ENCODE measurements at places on chromosomes 2 and 18.
A peak's percentile ranks its signal among the peaks of the same experiment; 100 is the strongest.

DNA sequence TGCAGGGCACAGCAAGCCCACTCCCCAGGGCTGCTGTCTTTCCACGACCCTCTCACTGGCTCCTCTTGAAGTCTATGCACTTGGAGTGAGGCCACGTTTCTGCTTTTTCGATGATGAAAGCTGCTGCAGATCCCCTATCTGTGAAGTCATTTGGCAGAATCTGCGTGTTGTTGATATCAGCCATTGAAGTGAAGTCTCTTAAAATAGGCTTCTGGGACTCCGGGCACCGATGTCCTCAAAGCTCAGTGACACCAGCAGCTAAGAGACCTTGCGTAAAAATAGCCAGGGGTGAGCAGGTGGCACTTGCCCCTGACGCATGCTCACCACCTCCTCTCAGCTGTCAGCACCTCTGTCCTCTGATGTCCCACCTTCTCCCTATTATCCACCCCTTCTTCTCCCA lies 89.4 kb upstream of the FHL2 start:
- no peak for DNase-seq

GRCh38 chr18:63511285-63511684 lies 30.9 kb upstream of the SERPINB12 start:
- no peak for DNase-seq

DNA sequence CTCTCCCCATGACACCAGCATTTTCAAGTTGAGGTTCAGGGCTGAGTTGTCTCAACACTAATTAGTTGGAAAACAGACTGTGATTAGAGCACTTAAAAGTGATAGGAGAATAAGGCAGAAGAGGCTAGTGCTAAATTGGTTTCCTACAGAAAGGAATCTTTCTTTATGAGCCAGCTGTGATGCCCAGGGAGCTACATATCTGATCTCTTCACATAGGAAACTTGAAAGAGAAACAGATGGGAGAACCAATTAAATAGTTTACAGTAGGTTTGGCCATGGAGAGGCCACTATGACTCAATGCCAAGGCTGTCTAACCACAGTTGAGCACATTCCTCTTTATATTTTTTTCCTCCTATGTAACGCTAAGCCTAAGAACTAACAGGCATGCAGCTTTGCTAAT lies 418.3 kb upstream of the CYRIA start:
- no peak for DNase-seq

DNA sequence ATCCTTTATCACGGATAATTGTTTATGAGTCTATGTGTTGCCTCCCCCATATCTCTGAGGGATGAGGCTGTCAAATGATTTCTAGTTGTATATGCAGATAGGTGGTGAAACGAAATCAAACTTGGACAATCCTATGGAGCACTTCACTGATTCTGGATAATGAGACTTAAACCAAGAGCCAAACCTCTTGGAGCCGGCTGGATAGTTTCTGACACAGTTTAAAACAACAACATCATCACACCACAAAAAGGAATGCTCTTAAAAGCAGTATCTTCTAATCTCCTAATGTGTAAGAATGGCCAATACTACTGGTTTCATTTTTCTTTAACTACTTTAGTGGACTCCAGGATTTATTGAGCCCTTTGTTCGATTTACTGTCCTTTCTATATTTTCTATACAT lies 36.5 kb downstream of the SPHKAP start:
- DNase-seq, result no peak

- DNase-seq, result no peak
Measured at GRCh38 chr2:176247859-176248258, 21.4 kb upstream of the MTX2 start.

DNA sequence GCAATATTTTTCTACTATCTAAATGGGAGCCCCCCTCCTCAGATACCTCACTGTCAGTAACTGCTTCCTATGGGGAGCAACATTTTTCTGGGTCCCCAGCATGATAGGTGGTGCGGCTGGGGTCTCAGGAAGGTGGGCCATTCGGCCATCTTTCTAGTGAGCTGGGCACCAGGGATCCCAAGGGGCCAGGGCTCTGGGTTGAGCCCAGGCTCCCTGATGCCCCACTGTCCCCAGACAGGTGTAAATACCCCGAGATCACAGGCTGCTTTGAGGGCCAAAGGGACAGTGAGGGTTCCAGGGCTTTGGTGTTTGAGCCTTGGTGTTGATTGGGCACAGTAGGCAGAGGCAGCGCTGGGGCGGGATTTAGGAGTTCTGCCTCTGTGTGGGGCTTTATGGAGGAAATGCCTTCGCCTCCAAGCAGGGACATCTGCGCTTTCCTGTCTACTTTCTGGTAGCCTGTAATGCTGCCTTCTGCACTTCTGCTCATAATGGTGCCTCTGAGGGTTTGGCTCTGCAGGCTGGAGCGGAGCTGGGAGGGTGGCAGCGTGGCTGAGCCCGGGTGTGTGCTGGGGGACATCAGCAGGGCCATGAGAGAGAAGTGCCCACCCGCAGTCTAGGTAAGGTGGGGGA lies 5.3 kb downstream of the ITM2C start:
- DNase-seq, result no peak

- peak; percentile 76 for DNase-seq
Measured at GRCh38 chr2:46942143-46942526, 26.5 kb upstream of the MCFD2 start.

GRCh38 chr2:45283764-45284620 lies 274.7 kb upstream of the SIX2 start:
- DNase-seq, result no peak

- DNase-seq, result no peak
Measured at GRCh38 chr2:127012215-127012614, 94.7 kb downstream of the BIN1 start.

- no peak for DNase-seq
Measured at GRCh38 chr2:224847381-224847780, 131.2 kb upstream of the CCDC195 start.

GRCh38 chr2:25905126-25905525 lies 26.8 kb upstream of the ASXL2 start:
- DNase-seq, result no peak

DNA sequence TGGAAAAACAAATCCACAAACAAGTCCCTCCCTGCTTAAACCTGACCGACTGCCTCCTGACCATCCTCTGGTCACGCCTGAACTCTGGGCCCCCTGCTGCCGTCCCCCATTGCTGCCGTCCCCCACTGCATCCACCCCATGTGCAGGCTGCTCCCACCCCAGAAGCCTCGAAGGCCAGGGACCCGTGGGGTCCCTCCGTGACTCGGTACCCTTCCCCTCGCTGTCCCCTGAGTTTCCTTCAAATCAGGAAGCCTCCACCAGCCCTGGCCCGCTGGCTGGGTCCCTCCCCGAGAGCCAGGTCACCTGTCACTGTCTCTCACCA lies 17.9 kb upstream of the AGXT start:
- DNase-seq, result no peak

DNA sequence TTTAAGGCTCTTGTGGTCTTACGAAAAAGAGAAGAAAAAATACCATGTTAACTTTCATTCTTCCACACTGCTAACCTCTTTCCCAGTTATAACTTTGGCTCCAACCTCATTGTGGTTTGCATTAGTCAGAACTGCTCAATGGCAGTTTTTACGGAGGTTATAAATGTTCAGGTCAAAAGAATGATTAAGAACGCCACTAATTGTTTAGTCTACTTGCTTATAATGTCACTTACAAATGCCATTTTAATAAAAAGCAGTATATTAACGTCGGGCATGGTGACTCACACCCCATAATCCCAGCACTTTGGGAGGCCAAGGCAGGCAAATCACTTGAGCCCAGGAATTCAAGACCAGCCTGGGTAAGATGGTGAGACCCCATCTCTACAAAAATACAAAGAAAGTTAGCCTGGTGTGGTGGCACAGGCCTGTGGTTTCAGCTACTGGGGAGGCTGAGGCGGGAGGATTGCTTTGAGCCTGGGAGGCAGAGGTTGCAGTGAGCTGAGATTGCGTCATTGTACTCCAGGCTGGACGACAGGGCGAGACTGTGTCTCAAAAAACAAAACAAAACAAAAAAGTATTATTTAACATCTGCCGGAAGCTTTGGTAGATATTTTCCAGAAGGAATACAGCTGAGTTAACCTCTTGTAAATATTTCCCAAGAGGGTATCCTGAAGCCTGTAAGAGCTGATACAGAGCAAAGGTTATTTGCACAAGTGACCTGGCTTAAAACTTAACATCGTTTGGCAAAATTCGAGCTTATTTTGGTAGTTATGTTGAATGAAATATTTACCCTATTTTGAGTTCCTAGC lies 5.1 kb downstream of the AGPS start:
- DNase-seq, result no peak

DNA sequence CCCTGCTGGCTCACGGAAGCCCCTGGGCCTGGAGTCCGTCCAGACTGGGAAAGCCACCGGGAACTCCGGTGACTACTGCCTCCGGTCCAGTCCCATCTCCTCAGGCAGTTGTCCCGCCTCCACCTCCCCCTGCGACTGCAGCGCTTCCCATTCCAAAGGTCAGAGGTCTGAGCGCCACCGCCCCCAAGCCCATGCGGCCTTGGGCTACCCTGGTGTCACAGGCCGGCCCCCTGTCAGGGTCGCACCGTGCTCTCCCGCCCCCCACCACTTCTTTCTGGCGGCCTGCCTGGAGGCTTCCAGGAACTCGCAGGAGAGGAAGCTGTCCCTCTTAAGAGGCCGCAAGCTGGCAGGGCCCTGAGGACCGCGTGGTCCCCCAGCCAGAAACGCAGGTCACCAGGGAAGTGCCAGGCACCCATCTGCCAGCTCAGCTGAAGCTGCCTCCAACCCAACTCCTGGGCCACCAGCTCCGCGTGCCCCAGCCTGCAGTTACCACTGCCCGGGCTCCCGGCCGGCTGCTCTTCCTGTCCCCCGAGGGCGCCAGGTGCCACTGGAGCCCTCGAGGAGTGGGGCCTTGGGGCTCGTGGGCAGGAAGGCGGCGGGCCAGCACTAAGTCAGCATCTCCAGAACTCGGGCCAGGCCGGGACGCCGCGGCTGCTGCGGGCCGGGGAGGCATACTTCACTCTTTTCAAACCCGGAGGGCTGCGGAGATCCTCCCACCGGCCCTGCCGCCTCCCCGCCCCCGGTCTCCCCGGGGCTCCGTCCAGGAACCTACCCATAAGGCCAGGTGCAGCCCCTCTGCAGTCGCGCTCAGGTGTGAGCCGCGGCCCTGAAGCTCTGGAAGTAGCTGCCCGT lies 83.3 kb upstream of the POMC start:
- DNase-seq, result peak; percentile 19

DNA sequence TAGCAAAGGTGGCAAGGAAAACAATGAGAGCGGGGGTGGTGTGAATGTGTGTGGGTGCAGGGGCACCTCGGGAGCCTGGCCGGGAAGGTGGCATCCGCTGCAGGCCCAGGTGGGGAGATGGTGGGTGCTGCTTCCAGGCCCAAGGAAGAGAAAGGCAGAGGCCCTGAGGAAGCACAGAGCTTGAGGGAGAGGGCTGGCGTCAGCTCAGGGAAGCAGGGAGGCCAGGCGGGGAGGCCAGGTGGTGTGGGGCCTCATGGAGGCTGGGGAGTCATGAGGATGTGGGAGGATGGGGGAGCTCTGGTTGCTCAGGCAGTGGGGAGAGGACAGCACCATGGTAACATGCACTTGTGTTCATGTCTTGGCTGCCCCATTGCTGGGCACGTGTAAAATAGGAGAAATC lies 43.3 kb downstream of the AGAP1 start:
- no peak for DNase-seq

GRCh38 chr2:179636100-179636980 lies 225.1 kb downstream of the ZNF385B start:
- DNase-seq, result no peak

Measured in CD4-positive, alpha-beta T cell treated with Interleukin-2 at 100 ng/mL for 4 hours (primary cell).